ENCODE measurements at places on chromosomes 5 and 9.

DNA sequence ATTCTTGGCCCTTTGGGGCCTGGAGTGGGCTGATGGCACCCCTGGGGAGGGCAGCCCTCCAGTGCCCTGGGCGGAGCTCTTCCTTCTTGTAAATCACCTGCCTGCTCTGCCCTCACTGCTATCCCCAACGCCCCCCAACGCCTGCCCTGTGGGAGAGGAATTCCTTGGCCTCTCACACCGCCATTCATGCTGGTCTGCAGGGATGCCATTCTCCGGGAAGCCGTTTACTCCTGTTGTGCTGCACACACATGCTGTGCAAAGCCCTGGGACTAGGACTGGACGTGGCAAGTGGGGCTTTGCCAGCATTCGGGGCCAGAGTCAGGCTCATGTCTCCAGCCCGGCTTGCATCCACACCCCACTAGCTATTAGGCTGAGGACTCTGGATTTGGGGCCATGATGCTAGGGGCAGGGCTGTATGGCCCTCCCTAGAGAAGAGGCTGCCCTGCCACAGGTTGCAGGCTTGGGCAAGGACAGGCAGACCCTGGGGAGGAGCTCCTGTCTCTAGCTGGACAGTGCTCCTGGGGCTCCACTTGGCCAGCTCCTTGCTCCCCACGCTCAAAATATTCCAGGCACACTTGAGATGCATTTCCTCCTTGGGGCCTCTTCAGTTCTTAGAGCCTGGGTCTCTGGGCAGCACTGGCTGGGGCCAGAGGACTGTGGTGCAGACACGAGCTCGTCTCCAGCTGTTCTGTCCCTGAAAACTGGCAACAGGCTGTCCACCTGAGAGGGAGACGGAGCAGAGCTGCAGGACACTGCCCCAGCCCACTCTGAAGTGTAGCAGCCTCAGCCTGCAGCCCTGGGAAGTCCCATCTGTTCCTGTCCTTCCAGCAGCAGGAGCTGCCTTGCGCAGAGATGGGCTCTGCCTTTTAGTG lies 226.9 kb downstream of the CACNA1B start:
- no peak for DNase-seq

DNA sequence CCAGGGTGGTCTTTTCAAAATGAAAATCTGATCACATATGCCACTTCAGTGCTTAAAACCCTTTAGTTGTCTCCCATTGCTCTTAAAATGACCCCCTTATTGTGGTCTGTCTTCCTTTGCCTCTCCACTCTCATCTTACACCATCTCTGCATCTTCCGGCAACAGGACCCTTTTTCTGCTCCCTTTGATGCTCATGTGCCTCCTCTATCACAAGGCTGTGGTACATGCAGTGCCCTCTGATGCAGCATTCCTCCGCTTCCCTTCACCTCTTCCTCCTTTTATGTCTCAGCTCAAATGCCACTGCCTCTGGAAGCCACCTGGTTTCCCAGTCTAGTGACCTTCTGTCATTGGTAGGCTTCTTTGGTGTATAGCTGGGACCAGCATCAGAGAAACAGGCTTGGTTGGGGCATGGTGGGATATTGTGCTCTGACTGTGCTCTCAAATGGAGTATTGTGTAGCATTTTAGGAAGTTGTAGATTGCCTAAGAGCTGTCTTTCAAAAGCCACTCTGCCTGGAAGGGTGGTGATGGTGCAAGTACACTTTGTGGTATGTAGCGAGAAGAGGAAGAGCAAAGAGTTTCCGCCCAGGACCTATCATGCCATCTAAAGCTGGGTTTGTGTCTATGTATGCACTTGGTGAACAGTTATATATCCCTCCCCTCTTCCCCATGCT lies 28.1 kb downstream of the ARHGAP26 start:
- no peak for DNase-seq

- DNase-seq: peak; percentile 3
Observed at GRCh38 chr9:26856413-26857032, 36.1 kb downstream of the CAAP1 start.

DNA sequence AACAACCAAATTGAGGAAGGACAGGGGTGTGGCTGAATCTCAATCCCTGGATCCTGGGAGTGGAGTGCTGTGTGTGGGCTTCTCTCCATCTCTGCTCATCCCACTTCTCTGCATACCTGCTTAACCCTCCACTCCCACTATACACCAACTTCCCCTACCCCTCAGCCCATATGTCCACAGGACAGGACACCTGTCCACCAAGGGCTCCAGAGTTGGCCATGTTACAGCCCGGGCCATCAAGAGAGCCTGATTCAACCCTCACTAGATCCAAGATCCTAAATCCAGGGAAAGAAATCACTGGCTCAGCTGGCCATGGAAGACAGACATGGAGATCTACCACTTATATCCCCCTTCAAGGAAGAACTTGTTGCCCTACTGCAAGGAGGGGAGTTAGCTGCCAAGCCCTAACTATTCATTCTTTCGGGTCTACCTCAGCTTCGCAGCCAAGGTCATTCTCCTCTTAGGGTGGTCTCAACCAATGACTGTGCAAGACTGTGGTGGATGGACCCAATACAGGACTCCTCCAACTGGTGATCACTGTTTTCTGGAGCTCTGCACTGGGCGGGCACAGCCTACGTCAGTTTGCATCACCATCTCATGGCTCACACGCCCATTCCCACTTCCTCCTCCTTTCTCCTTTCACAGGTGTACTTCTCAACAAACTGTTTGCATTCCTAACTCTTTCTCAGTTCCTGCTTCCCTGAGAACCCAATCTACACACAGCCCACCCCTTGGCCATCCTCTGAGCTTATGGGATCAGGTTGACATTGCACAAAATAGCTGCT lies 53.7 kb upstream of the ZBTB43 start:
- DNase-seq: no peak

DNA sequence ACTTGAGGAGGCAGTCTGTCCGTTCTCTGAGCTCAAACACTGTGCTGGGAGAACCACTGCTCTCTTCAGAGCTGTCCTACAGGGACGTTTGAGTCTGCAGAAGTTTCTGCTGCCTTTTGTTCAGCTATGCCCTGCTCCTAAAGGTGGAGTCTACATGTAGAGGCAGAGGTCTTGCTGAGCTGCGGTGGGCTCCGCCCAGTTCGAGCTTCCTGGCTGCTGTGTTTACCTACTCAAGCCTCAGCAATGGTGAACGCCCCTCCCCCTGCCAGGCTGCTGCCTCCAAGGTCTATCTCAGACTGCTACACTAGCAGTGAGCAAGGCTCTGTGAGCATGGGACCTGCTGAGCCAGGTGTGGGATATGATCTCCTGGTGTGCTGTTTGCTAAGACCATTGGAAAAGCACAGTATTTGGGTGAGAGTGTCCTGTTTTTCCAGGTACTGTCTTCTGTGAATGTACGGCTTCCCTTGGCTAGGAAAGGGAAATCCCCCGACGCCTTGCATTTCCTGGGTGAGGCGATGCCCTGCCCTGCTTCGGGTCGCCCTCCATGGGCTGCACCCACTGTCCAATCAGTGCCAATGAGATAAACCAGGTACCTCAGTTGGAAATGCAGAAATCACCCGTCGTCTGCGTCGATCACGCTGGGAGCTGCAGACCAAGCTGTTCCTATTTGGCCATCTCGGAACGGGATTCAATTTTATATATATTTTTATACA lies 58.5 kb downstream of the CNTRL start:
- DNase-seq: peak; percentile 60

DNA sequence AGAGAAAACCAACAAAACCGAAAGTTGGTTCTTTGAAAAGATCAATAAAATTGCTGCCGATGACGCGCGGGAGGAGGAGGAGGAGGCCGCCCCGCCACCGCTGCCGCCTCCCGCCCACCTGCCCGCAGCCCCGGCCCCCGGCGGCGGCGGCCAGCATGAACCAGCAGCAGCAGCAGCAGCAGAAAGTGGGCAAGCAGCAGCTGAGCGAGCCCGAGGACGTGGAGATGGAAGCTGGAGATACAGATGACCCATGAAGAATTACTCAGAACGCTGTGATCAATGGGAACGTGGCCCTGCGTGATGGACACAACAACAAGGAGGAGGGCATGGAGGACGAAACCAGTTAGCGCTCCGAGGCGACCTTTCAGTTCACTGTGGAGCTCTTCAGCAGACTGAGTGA lies 53.9 kb upstream of the EFNA5 start:
- DNase-seq: no peak

- no peak for DNase-seq
Observed at GRCh38 chr5:72883850-72884249, 67.4 kb downstream of the TNPO1 start.
